ENCODE measurements at places on chromosomes 5 and 9.

GRCh38 chr5:158966716-158967115 is 133.0 kb downstream of the EBF1 start:
- DNase-seq, result no peak

DNA sequence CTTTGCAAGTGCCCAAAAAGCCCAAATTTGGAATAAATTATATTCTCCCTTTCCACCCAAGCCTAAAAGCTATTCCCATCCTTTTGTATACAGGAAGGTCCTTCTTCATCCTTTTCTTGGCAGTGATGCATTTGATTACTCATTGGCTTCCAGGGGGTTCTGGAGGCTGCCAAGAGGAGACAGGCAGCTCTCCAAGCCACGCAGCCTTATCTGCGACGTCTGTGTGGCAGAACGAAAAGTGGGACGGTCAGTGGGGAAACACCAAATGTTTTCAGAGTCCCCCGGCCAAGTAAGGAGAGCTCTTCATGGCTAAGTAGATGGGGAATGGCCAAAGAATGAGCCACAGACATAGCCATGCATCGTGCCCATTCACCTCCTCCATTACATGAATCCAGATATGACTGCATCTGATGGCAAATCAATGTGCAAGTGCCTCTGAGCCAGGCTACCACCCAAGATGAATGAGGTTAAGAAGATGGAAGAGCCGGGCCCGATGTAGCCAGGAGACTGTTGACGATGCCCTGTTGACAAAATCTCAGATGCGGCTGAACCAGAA is 12.1 kb downstream of the ADAM19 start:
- no peak for DNase-seq

- no peak for DNase-seq
These were observed 411.7 kb upstream of the ZNF462 start for GRCh38 chr9:106451223-106451622.

GRCh38 chr5:53249529-53250200 is 140.1 kb upstream of the MOCS2 start:
- no peak for DNase-seq

GRCh38 chr5:101534491-101535110 is 631.5 kb upstream of the ST8SIA4 start:
- no peak for DNase-seq

DNA sequence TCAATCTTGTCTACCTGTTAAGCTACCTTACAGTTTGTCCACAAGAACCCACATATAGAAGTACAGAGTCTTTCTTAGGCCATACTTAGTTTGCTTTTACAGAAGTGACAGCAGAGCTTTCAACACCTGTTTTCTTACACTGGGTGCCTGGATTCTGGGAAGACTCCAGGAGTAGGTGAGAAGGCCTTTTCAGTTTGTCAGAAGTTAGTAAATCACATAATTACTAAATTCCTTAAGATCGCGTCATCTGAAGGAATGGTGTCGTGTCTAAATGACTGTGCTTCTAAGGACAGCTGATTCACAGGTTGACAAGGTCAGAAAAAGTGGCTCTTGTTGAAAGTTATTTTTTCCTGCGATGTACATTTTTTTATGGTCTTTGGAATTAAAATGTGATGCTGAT is 97.0 kb upstream of the FAM120A start:
- no peak for DNase-seq

DNA sequence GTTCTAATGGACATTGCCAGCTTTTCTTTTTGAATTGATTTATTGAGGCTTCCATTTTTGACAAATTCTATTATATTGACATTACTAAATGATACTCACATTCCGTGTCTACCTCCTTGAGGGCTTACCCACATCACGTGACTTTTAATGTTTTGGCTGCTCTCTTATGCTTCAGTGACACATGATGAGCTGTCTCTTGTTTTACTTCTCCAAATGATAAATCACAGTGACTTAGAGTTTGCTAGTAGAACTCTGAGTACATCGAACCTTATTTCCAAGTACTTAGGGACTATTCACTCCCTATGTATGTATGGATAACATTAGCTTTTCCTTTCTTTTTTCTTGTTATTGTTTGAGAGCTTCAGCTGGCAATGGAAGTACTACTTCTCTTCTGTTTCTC is 169.8 kb upstream of the KCNN2 start:
- DNase-seq, result no peak

DNA sequence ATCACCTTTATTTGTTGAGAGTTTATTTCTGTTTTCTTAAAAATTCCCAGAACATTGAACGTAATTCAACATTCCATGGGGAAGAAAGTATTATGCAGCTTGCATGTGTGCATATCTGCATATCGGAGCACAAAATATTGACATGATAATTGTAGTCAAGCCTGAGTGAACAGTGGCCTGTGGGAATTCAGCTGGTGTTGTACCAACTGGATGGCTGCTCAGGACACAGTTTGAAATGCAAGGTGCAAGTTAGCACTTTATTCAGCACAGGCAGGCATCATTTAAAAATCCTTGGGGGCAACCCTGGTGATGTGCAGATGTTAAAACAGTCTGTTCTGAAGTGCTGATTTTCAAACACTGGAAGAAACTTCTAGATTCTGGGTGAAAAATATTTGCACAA is 82.4 kb downstream of the CNTLN start:
- DNase-seq, result no peak

DNA sequence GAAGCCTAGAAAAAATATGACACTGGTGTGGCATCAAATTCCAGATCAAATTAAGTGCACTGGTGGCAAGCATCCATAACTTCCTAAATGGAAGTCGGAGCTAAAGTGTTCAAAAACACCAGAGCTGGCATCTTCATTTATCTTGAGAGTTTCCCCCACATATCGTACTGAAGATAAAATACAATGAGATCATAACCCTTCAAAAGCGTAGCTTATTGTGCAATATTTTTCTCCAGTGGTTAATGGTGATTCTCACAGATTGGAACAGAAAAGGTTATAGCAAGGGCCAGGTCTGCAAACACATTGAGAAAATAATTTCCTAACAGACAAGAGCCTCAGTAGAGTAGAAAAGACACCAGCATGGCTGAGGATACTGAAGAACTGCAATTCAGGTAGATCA is 147.6 kb downstream of the SEMA5A start:
- DNase-seq, result no peak

GRCh38 chr5:107381189-107381856 is 289.4 kb downstream of the EFNA5 start:
- no peak for DNase-seq

GRCh38 chr9:133202688-133203453 is 6.2 kb downstream of the OBP2B start:
- DNase-seq, result no peak

- DNase-seq, result no peak
These were observed at the start of gene PITX1 for GRCh38 chr5:135033901-135034235. PITX1 (minus strand) TSS chr5:135034228; CDS start chr5:135033881, 347 bp downstream.

DNA sequence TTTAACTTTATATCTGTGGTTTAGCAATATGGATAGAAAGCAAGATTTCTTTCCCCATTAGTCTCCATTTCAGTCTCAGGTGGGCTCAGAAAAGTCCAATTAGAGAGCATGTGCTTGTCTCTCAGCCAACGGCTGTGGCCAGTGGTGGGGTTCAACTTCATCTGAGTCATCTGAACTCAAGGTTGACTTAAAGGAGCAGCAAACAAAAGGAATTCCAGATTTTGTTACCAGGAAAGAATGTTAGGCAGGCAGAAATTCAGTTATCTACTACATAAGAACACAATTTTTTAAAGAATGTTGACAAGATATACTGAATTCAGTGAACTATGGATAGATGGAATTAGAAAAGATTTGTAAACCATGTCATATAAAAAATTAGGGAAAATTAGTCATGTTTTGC is 784.1 kb downstream of the MAT2B start:
- no peak for DNase-seq

DNA sequence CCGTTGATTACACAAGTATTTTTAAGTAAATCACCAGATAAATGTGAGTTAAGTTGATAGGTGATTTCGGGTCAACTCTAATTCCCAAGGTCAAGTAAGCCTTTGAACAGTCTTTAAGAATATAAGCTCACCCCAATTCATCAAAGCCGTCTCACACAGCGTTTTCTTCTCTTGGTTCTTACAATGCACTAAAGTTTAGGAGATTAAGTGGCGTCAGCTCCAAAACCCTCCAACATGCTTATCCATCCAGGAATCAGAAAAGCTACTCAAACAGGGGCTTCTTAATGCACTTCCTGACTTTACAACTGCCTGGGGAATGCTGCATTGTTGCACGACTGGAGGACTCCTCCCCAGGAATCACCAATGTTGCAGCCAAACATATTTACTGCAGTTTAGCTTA is 206.2 kb upstream of the EFNA5 start:
- DNase-seq, result no peak

- DNase-seq, result no peak
These were observed 38.8 kb downstream of the NTNG2 start for GRCh38 chr9:132200706-132201105.

DNA sequence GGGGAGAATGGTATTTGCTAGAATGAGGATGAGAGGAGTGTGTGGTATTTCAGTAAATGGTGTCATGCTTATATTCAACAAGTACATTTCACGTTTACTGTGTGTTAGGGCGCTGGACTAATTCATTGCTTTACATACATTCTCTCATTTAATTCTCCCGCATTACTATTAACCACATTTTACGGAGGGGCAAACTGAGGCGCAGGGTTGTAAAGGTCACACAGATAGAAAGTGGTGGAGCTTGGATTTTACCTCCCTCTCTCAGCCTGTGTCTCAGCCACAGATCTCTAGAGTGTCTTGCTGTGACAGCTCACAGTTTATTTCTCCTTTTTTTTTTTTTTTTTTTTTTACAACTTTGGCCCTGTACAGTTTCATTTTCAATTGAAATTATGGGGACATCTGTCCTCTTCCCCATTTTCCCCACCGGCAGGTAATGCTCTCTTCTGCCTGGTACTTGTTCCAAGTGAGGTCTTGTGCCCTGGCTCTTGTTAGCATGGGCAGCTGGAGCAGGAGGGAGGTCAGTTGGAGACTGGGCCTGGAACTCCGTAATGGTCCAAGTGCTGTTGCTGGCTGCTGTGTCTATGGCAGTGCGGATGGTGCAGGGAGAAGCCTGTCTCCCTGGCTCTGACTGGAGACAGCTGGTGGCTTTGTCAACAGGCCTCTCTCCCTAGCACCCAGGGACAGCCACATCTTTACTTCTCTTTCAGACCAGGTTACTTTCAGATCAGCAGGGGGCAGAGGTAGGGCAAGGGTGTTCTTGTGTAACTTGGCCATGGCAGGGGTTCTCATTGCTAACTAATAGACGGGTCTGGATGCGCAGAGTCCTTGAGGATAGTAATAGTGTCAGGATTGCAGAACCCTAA is 20.5 kb upstream of the NDST1 start:
- DNase-seq, result no peak

DNA sequence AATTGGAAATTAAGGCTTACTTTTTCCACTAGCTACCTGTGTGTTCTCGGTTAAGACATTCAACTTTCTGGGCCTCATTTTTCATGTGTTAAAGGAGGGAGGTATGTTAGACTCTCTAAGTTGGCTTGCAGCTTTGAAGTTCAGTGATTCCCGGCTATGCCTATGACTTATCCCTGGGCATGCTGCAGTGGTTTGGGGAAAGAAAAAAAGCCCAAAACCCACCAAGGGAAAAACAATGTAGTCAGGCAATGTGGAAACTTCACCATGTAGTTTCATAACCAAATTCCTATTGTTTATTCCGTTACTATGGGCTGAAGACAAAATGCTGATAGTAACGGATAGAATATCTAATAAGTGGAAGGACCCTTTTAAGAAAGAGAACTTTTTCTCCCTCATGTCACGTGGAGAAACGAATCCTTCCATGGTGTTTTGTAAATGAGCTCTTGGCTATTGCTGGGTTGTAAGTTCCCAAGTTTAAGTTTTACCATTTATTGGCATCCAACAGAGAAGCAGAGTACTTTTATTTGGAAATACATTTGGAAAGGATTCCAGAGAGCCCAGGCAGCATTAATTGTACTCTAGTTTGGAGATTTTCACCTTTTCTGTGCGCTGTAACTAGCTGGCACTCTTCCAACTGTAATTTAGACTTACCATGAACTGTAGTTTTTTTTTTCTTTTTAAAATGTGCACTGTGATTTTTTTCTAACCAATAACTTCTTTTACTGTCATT is 84.9 kb upstream of the MPDZ start:
- no peak for DNase-seq

DNA sequence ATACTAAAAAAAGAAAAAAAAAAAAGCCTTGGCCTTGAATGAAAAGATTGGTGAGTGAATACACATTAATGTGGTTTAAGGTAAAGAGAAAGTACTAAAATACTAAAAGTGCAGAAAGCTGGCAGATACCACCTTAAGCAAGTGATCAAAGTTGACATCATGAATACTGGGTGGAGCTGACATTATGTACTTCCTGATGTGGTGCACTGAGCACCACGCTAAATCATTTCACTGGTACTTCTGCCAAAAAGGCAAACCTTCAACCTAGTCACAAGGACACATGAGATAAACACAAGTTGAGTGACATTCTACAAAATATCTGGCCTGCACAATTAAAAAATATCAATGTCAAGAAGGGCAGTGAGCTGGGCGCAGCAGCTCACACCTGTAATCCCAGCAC is 33.8 kb upstream of the PANK3 start:
- no peak for DNase-seq
